ENCODE measurements at places on chromosomes 4 and X.

DNA sequence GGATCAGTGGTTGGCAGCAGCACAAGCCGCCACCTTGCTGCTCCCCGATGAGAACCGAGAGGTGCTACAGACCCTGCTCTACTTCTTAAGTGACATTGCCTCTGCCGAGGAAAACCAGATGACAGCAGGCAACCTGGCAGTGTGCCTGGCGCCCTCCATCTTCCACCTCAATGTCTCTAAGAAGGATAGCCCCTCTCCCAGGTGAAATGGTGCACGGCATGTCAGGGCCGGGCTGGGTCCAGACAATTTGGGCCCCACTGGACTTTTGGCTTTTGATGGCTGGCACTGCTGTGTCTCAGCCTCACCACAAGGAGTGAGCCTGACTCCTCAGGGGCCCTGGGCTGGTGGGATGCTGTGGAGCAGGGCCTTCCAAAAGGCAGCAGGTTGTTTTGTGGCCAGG is 74.1 kb downstream of the STARD8 start:
- DNase-seq: no peak

DNA sequence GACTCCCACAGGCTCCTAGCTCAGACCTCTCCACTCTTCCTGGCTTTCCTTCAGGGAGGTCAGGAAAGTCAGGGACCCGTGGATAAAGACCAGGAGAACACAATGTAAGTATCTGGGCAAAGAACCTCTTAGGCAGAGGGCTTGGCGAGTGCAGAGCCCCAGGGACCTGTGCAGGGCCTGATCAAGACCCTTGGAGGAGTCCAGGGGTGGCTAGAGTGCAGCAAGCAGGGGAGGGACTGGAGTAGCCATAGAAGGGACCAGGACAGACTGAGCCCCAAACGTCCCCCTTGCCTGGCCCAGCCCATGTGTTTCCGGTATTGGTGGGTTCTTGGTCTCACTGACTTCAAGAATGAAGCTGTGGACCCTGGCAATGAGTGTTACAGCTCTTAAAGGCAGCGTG is 5.9 kb upstream of the TNIP2 start:
- no peak for DNase-seq

- no peak for DNase-seq
These were observed 20.7 kb upstream of the UCHL1 start for GRCh38 chr4:41236032-41236431.

GRCh38 chr4:69731241-69731640 is 29.2 kb downstream of the SULT1B1 start:
- DNase-seq: no peak

DNA sequence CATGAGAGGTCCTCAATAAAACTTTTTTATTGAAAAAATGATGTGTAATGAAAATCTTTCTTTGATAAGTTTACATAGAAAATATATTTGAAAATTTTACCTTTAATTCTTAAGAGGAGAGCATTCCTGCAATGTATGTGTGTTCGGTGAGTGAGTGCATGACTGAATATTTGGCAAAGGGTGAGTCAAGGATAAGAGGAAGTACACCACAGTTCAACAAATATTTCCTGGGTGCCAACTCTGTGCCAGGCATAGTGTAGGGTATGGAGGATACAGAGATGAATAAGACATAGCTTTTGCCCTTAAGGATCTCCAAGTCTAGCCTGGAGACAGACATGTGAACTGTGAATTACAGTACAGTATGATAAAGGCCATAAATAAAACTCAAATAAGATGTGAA is 84.7 kb upstream of the GPR101 start:
- DNase-seq: no peak

GRCh38 chr4:33090910-33091309 is 2370.7 kb downstream of the PCDH7 start:
- DNase-seq: no peak

GRCh38 chrX:19127649-19128168 is 5.4 kb upstream of the ADGRG2 start:
- no peak for DNase-seq

DNA sequence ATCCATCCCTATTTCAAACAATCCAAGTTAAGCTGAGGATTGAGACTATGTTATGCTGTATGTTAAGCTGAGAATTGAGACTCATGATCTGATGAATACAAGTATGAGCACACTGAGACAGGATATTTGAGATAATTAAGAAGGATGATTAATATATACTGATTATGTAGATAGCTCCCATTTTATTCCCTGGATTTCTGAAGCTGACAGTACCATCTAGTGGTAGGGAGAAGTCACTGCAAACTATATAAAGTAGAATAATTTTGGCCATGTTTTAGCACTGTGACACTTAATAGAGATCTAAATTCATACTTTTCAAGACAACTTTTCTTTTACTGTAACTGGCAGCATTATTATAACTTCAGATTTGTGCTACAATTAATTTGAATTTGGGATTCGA is 63.8 kb upstream of the HPRT1 start:
- DNase-seq: no peak

GRCh38 chrX:131725001-131725654 is 181.3 kb downstream of the OR13H1 start:
- no peak for DNase-seq

- no peak for DNase-seq
These were observed 662.5 kb downstream of the RAPGEF2 start for GRCh38 chr4:159765382-159765781.

- no peak for DNase-seq
These were observed 157.1 kb downstream of the TRIML1 start for GRCh38 chr4:188296331-188296730.

DNA sequence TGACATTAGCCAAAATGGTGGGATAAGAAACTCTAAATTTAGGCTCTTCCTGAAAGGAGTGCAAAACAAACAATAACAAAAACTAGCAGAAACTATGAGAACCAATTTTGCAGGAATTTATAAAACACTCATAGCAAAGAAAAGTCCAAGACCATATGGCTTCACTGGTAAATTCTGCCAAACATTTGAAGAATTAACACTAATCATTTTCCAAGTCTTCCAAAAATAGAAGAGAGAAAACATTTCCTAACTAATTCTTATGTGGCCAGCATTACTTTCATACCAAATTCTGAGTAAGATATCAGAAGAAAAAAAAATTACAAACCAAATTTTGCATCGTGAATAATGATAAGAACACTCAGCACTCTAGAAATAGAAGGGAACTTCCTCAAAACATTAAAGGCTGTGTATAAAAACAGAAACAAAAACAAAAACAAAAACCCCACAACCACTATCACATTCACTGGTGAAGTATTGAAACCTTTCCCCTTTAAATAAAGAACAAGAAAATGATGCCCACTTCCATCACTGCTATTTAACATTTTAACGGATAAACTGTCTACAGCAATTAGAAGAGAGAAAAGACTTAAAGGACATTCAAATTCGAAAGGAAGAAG is 524.3 kb upstream of the GALNTL6 start:
- no peak for DNase-seq

DNA sequence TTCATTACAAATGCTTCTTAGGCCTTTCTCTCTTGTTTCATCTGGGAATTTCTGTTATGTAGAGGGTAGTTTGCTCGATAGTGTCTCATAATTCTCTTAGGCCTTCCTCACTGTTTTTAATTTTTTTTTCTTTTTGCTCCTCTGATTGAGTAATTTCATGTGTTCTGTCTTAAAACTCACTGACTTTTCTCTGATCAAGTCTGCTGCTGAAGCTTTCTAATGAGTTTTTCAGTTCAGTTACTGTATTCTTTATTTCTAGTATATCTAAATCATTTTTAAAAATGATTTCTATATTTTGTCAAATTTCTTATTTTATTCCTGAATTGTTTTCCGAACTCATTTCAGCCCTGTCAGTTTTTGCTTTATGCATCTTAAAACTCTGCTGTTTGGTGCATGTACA is 228.0 kb downstream of the MID1IP1 start:
- no peak for DNase-seq

DNA sequence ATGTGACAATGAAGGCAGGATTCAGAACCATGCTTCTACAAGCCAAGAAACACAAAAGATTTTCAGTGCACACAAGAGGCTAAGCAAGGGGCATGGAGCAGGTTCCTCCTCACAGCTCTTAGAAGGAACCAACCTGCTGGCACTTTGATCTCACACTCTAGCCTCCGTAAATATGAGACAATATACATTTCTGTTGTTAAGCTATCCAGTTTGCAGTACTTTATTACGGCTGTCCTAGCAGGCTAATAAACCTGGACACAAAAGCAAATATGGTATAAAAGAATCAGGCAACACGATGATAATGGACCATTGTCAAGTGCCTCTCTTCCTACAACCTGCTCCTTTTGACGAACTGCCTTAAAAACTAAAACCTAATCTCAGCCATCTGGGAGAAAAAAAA is 114.5 kb downstream of the ZAR1 start:
- no peak for DNase-seq

DNA sequence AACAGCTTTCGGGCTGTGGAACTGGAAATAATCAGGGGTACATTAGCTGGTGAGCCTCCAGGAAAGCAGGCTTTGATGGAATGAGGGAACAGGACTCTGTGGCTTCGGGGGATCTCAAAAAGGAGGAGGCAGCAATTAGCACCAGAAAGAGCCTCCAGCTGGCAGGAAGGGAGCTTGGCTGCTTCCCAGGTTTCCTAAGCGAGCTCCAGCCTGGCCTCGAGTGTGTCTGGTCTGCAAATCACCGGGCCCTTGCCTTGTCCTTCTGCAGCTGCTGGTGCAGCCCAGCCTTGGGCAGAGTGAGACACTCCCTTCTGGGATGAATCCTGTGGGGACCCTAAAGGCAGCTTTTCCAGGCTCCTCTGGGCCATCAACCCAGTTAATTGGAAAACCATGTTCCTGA is 10.7 kb upstream of the PDHA1 start:
- DNase-seq: no peak

DNA sequence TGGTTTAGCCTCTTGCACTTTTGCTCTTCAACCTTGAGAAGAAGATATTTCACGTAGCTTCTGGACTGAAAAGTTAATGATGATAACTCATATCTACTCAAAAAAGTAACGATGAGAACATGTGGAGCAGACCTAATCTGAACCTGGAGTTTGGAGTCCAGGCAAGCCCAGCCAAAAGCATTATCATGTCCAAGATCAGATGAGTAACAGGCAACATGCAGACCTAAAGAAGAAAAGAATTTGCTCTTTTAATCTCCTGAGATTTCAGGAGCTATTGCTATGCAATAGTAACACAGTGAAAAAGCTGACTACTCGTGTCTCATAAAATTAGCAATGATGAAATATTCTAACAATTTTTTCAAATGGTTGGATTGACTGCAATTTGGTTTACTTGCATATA is 21.8 kb upstream of the PPA2 start:
- no peak for DNase-seq

DNA sequence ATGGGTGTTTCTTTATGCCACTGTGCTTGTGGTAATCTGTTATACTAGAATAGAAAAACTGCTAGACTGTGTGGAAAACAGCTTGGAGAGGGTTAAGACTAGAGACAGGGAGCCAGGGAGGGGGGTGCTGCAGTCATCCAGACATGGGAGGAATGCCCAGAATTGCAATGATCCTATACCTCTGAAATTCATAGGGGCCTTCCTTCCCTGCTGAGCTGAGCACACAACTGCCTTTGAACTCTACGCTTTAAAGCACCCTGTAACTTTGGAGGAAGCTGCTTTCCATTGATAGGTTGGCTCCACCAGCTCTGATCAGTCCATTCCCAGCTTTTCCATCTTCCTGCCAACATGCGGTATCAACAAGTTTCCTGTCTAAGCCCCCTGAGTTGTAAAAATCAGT is 155.9 kb upstream of the RASGEF1B start:
- no peak for DNase-seq

- DNase-seq: no peak
These were observed 135.4 kb upstream of the ATOH1 start for GRCh38 chr4:93693141-93693540.

DNA sequence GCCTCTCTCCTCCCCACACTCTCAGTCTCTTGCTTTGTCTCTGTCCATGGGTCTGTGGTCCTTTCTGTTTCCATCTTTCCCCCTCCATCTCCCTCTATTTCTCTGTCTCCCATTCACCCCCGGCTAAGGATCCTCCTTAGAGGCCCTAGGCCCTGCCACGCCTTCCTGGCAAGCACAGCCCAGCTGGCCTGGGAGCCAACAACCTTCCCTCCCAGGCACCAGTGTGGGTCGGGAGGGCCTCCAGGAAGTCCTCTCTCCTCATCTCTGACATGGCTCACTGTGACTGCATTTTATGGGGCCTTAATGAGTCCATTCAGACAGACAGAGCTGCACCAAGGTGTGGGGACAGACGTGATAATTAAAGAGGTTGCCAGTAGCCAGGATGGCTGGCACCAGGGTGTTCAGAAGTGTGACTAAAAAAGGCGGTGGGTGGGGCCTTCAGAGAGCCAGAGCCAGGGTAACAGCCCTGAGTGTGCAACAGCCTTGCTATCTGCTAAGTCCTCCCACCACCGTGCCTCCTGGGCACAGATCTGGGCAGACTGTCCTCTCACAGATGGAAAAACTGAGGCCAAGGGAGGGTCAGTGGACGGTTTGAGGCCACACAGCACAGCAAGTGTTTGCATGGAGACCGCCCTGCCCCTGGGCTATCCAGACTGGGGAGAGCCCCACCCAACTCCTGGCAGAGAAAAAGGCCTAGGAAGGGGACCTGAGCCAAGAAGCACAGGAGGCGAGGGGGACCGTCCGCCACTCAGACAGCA is 31.5 kb downstream of the BLOC1S4 start:
- DNase-seq: peak; percentile 86

GRCh38 chr4:82708982-82709381 is 89.6 kb downstream of the SCD5 start:
- no peak for DNase-seq

DNA sequence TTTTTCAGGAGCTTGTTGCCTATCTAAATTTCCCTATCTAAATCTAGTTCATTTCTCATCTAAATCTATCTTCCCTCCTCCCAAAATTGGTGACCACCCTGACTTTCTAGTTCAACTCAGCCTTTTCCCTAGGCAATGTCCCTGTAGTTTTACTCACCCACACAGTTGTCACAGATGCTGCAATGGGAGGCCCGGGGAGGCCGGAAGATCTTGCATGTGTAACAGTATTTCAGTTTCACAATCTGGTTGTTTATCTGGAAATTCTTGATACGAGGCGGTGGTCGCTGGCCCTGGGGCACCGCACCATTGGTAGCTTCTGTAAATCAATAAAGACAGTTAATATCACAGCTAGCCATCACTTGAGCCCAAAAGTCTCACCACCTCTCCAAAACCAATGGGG is 20.2 kb downstream of the ZDHHC9 start:
- DNase-seq: no peak

DNA sequence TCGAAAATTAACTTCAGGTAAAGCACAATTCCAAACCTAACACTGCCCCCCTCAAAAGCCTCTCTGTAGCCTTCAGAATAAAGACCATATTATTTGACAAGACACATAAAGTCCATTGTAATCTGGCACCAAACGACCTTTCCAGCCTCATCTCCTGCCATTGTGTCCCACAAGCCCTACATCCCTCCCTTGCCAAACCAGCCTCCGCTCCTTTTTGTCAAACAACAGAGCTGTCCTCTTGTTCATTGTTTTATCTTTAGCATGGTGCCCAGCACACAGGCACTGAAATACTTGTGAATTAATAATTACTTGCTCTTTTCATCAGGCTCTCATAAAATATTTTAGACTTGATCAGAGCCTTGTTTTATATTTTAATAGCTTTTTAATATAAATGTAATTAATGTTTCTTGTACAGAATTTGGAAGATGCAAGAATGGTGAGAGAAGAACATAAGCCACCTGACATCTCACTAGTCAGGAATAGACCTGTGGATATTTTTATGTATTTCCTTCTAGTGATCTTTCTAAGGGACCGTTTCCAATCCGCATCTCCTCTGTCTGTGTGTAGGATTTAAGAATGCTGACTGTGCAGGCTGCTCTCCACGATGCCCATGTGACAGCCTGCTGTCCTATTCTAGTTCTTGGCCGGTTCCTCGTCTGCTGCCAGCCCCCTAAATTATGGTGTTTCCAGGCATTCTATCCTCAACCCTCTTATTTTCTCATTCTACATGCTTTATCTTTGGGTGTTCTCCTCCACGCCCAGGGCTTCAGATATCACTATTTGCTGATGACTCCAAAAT is 3.0 kb upstream of the IRF2 start:
- DNase-seq: no peak

Data from pancreas (tissue), 10 donors.